ENCODE measurements at places on chromosomes 4 and X.

- no peak for DNase-seq
Measured at GRCh38 chr4:139782926-139783522, 117.4 kb downstream of the MGST2 start.

- DNase-seq, result no peak
Measured at GRCh38 chrX:16593801-16594200, 56.2 kb upstream of the S100G start.

GRCh38 chr4:47274901-47275300 is 188.6 kb downstream of the COMMD8 start:
- DNase-seq, result no peak

- no peak for DNase-seq
Measured at GRCh38 chrX:33379839-33380238, 168.5 kb upstream of the DMD start.

DNA sequence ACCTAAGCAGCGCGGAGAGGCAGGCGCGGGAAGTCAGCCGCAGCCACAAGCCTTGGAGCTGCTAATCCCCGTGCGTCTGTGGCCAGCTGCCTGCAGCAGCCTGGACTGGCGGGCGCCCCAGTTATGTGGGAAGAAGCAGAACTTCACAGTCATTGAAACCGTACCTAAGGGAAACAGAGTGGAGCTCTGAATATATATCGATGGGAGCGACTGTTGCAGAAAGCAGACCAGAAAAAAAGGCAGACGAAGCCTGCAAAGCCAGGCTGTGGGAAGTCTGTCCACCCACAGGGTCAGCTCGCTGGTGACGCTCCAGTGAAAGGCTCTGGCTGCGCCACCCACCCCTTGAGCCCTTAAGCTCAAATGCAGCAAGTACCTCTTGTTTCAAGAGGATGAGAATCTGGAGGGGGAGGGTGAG is 24.7 kb downstream of the KCNE5 start:
- DNase-seq, result no peak

GRCh38 chr4:63085091-63085490 is 1324.2 kb downstream of the TECRL start:
- DNase-seq, result no peak

GRCh38 chr4:167616476-167616875 is 382.2 kb upstream of the SPOCK3 start:
- no peak for DNase-seq

- DNase-seq, result no peak
Measured at GRCh38 chr4:1907848-1908525, 36.8 kb downstream of the NSD2 start.

DNA sequence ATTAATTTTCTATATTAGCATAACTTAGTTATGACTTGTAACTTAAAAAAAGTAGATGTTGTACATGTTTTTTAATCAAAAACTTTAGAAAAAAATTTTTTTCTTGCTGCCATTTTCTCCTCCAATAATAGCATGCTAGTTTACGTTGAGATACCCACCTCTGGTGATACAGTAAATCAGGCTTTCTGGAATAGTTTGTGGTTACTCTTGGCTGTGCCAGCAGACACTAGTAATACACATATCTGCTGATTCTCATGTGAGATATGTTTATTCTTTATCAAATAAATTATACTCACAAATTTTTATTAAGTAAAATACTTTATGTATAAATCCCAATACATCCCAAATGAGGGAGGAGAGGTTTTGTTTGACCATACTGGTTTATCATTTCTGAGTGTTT is 117.3 kb downstream of the KLHL8 start:
- no peak for DNase-seq

DNA sequence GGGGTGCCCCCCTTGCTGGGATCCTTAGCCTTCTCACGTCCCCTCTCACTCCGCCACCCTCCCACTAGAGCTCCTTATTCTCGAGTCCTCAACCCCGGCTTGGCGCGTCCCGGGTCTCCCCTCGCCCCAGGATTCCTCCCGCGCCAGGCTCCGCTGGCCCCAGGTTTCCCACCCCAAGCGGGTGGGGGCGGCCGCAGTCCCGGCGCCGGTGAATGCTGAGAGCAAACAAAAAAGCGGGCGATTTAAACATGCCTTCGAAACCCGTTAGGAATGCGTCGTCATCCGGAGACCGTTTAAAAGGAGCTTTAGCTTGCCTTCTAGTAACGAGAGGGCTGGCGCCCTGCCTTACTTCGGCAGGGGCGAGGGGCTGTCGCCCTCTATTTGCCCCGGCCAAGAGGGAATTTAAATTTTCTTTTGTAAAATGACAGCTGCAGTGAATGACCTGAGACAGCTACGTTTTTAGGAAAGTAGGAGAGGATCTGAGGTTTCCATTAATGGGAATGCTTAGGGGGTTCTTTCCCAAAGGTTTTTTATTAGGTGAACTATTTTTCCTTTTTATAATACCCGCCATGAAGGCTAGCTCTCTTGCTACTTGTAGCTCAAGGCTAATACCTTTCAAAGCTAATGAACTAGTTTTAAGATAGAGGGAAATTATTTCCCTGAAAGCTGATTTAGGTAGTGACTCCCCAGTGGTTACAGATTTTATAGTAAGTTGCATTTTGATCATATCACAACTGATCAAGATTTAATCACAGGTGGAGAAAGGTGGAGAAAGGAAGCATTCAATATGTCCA is 3.1 kb downstream of the JADE1 start:
- no peak for DNase-seq

GRCh38 chr4:39770471-39770870 is 72.5 kb downstream of the UBE2K start:
- DNase-seq, result no peak

DNA sequence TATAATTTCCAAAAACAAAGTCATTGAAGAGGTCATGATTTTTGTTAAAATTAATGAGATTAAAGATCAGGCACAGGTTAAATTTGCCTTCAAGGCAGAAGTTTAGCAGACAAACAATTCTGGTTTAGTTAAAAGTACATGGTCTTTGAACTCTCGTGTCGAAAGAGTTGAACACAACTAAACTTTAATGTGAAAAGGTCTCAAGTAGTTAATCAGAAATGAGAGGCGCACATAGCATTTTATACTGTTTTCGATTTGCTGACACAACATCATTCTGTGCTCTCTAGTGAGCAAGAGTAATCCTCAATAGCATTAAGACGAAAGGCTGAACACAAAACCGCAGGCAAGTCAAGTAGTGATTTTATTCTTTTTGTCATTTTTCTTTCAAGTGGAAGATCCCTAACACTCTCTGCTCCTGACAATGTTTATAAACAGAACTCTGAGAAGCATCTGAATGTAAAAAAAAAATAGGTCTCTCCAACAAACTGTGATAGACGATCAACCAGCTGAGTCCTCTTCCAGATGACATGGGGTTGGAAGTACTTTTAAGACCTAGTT is 49.8 kb downstream of the SH3RF1 start:
- no peak for DNase-seq

- DNase-seq, result no peak
Measured at GRCh38 chrX:11611161-11611560, 54.6 kb downstream of the ARHGAP6 start.

GRCh38 chr4:24228692-24229091 is 338.8 kb upstream of the PPARGC1A start:
- no peak for DNase-seq

DNA sequence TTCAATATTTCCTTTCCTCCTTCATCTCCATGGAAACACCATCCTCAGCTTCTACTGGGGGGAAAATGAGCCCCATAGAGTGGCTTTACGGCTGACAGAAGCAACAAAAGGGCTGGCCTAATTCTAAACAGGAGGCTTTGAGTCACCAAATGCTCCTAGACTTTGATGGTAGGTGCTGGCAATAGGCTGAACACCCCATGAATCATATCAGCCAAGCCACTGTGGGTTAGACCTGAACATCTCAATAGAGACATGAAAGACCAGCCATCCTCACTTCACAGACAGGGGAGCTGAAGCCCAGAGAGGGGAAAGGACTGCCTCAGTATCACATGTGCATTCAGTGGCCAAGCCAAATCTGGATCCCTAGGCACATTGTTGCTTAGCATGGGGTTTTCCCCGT is 107.6 kb downstream of the AMER1 start:
- DNase-seq, result no peak

DNA sequence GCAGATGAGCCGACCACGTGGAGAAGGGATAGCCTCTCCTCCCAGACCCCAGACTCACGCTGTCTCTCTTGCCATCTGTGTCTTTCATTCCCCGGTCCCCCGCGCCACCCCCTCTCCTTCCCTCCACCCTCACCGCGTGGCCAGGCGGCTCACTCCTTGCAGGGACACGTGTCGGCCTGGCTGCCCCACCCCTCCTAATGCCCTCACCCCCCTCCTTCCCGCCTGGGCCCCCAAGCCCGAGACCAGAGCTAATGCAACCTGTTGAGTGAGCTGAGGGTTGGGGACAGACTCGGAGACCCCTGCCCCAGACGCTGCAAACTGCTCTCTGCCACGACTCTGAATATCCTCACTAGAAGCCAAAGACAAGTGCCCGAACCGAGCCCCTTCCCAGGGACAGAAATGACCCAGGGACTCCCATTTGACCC is 1.8 kb downstream of the SLC38A5 start:
- DNase-seq, result no peak

- DNase-seq, result no peak
Measured at GRCh38 chr4:142703694-142704309, 142.3 kb downstream of the INPP4B start.

GRCh38 chrX:29903360-29903759 is 312.0 kb upstream of the MAGEB2 start:
- DNase-seq, result no peak

GRCh38 chrX:10630320-10630719 is 9.9 kb upstream of the MID1 start:
- DNase-seq, result no peak

DNA sequence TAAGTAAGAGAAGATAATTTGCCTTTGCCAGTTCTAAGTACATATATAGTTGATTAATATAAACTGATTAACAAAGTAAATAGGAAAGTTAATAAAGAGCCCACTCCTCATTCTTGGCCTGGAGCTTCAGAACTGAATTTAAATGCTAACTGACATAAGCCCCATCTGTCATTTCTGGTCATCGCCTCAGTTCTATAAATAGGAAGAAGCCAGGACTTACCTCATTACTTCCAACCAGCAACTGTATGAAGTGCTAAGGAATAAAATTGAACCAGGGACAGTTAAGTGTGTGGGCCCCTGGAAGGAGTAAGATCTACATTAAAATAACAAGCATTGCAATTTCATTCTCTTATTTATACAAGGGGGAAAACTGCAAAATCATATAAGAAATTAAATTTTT is 52.0 kb upstream of the PDLIM5 start:
- no peak for DNase-seq

DNA sequence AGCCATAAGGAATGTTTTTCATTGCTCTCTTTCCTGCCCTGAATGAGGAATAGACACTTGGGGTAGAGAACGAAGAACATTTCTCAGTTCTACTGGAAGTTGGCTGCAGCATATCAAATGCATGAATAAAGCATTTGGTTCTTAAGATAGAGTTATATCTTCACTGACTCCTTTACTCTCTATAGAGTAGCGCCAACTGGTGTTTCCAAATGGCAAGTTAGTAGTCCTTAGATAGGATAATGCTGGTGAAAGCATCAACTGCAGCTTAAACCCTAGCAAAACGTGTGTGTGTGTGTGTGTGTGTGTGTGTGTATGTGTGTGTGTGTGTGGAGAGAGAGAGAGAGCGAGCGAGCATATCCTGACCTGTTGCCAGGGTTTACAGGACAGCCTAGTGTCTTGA is 62.2 kb upstream of the FRMPD4 start:
- DNase-seq, result no peak

DNA sequence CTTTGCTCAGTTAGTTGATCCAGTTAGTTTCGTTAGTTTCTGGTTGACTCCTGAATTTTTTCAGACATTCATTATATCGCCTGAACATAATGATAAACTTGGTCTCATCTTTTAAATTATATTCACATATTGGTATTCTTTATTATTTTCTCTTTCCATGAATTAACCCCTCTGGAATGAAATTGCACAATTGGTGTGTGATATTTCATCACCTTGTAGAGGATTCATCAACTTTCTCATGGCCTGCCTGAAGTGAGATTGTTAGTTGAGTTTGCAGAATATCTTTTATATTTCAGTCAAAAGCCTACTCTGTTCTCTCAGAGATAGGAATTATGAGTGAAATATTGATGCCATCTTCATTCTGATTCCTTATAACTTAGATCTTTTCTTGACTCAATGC is 1160.6 kb upstream of the AGA start:
- no peak for DNase-seq

DNA sequence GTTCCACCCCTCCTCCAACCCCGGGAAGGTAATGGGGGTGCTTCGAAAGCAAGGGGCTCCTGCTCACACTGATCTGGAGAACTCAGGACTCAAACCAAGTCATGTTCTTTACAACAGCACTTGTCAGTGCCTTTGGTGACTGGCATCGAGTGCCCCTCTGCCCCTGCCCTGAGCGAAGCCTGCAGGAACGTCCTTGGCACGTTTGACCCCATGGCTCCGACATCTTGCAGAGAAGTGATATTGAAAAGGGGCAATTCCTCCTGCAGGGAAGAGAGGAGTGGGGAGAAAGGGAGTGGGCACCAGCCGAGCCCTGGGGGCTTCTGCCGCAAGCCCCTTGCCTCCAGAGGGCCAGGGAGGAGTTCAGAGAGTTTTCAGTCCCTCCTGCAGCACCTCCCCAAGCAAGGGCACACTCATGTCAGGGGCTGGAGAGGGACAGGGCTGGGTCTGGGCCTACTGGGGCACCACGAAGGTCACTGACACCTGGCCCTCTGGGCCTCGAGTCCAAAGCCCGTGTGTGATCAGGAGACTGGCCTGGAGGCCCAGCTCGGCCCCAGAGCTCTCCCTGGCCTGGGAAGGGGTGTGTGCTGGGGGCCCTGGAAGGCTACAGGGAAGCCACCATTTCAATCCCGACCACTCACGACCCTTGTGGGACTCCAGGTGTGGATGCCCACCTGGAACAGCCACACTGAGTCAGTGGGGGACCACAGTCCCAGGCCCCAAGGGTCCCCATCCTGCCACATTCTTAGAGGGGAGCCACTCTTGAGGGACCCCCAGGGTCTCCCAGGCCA is 94.9 kb upstream of the NKX1-1 start:
- DNase-seq, result no peak

- DNase-seq, result no peak
Measured at GRCh38 chr4:706834-707598, 1.4 kb downstream of the PCGF3 start.

DNA sequence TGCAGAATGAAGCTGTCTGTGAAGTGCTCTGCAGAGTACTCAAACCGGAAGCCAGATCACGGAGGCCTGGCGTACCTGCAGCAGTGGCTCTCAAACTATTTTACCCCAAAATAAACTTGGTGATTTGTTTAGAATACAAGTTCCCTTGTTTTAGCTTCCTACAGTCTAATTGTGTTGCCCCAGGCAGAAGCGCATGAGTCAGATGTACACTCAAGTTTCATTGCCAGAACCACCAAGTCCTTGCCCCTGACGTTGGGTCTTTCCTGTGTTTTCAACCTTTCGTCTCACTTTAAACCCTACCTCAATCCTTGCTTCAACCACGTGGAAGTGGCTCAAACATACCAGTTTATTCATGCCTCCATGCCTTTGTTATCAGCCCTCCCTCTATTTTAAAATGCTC is 66.2 kb upstream of the SLC7A11 start:
- no peak for DNase-seq

GRCh38 chrX:129472116-129472515 is 51.2 kb downstream of the SMARCA1 start:
- DNase-seq, result no peak

Measured in stimulated activated CD8-positive, alpha-beta memory T cell treated with anti-CD3 and anti-CD28 coated beads, Interleukin-4, amount 100 ng/mL, for 4 hours (primary cell).